Activated effector memory CD4-positive, alpha-beta T cell treated with anti-CD3 and anti-CD28 coated beads, Interleukin-2, amount 50 U/mL, for 16 hours (primary cell): ENCODE measurements at places on chromosomes 16 and 17.

GRCh38 chr16:3640632-3641501 is 13.6 kb upstream of the DNASE1 start:
- DNase-seq: no peak

- DNase-seq: no peak
Observed at GRCh38 chr17:537133-537532, 177.5 kb downstream of the VPS53 start.

DNA sequence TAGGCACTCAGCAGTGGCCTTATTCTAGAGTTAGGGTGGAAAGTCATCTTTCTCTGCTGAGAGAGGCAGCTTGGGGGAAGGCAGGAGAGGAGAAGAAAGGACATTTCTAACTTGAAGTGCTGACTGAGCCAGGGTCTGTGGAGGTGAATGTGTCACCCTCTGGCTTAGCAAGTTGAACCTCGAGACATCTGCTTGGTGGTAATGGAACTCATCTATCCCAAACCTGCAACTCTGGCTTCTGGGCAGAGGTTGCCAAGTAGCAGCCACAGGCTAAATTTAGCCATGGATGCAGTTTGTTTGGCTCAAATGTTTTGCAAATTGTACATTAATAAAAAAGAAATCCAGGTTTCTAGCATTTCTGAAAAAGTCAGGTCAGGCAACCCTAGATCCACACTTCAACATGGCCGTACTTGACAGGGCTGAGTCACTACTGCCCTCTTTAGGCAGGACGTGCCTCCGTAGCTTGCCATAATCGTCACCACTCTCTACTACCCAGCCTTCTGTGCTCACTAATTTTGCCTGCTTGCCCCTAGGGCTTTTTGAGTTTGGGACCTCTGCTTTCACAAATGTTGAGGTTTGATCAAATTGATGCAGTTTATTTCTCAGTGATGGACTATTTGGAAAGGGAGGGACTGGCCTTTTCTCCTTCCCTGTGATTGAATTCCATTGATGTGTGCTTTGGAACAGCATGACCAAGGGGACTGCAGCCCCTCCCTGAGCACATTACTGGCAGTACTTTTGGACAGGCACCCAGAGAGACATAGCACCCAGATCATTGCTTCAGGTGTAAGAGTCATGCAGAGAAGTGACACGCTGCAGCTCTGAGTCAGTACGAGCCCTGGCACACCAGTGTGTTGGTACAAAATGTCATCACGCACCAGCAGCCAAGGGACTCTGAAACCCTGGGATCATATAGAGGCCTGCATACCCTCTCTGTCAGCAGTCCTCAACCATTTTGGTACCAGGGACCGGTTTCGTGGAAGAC is 5.2 kb downstream of the CDH13 start:
- DNase-seq: no peak

GRCh38 chr17:16428098-16428882 is 12.9 kb downstream of the TRPV2 start:
- peak; percentile 80 for DNase-seq

- peak; percentile 96 for DNase-seq
Observed at GRCh38 chr16:30075503-30076275, at the start of gene PPP4C. Gene PPP4C, plus strand, starts transcription at chr16:30075994. Its CDS starts 384 bp downstream, at chr16:30076378.

GRCh38 chr17:66441101-66441661 is 138.8 kb downstream of the PRKCA start:
- no peak for DNase-seq

DNA sequence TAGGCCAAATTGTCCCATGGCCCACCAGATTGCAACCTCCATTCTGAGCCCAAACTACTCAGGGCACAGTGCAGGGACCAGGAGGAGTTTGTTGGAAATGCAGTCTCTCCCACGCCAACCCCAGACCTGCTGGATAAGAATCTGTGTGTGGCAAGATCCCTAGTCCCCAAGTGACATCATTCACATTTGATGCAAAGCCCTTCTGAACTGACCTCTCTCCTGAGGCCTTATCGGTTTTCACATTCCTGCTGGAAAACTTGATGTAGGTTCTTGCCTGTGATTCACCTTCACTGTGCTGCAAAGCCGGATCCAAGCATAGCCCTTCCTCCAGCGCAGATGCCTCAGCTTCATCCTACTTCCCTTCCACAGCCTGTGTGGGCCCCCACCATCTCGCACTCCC is 6.6 kb upstream of the SHCBP1 start:
- DNase-seq: no peak

GRCh38 chr16:70638814-70639792 is 7.3 kb upstream of the IL34 start:
- DNase-seq: no peak

- no peak for DNase-seq
Observed at GRCh38 chr16:24966634-24967033, 48.5 kb downstream of the ARHGAP17 start.

- no peak for DNase-seq
Observed at GRCh38 chr17:27318633-27319032, 24.7 kb downstream of the WSB1 start.

DNA sequence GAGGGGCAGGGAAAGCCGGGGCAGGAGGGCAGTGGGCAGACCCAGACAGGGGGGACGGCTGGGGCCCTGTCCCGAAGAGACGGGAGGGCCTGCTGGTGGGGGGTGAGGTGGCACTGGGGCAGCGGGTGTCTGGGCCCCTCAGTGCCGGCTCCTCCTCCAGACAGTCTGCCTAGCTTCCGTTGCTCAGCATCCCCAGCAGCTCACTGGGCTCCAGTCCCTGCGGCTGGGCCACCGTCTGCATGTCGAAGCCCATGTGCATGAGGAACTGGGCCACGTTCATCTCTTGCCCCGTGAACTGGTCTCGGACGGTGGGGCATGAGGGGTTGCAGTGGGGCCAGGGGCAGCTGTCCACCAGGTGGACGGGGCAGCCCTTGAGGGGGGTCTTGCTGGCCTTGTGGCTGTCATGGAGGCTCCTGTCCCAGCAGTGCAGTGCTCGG is 5.8 kb upstream of the MYADML2 start:
- no peak for DNase-seq

DNA sequence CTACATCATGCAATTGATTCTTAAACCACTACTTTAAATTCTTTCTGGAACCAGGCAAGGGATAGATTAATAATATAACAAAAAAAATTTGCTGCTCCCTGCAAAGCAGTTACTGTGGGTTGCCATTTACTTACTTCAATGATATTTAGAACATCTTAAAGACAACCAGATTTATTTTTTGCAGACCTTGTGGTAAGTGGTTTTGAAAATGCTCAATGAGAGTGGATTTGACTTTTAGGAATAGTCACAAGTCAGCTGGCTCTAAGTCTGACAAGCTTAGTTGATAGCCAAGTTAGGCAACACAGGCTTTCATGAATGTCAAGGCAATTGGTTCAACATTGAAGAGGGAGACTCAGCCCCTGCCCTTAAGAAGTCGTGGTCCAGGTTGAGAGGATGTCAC is 11.8 kb downstream of the MARCHF10 start:
- DNase-seq: no peak
